ENCODE measurements at places on chromosomes 13 and 19.
A peak's percentile ranks its signal among the peaks of the same experiment; 100 is the strongest.

GRCh38 chr19:31980796-31981195 is 364.6 kb upstream of the ZNF507 start:
- DNase-seq = no peak

- no peak for DNase-seq
Measured at GRCh38 chr19:31783592-31783991, 434.4 kb upstream of the TSHZ3 start.

DNA sequence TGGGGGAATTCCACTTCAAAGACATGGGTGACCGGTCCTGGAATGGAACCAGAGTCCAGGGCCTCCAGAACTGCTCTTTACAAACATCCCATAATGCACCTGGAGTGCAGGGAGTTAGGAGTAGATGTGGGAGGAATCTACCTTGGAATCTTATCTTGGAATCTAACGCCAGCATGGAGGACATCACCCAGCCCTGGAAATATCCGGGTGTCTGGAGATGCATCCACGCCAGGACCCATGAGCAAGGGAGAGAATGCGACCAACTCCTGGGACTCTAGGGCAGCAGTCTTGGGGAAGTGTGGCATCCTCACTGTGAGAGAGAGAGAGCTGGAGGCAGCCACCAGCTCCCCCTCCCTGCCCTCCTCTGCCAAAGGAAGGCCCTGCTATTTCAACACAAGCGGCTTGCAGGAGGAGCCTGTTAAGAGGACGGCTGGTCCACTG is 211.8 kb downstream of the UQCRFS1 start:
- no peak for DNase-seq

DNA sequence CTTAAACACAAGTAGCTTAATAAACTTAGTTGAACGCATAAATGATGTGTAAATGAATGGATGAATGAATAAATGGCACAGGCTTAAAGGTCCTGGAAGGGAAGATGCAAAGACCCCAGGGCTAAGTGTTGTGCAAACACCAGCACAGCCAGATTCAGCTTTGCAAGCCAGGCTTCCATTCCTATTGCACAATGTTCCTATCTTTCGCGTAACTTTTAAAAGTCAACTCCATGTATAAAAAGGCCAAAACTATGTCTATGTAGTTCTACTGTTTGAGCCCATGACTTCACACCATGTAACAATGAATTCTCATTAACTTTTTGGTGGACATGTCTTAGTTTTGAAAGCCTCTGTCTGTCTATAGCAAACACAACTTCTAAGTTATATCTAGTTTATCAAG is 226.0 kb downstream of the NALCN start:
- no peak for DNase-seq

- no peak for DNase-seq
Measured at GRCh38 chr13:40132249-40132648, 476.8 kb downstream of the COG6 start.

DNA sequence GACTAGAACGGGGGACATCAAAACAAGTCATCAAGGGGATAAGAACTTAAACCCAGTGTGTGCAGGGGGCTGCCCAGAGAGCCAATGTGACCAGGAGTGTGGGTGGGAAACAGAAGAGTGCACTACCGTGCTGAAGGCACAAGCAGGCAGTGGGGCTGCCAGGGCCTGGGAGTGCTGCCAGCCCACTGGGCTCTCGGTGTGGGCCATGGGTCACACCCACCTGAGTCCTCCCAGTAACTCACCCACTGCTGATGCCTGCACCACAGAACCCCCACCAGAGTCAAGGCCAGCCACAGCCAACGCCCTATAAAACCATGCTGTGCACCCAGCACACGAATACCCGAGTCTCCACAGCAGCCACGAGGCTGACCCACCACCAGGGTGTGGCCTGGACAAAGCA is 8.5 kb downstream of the MED26 start:
- DNase-seq = no peak

DNA sequence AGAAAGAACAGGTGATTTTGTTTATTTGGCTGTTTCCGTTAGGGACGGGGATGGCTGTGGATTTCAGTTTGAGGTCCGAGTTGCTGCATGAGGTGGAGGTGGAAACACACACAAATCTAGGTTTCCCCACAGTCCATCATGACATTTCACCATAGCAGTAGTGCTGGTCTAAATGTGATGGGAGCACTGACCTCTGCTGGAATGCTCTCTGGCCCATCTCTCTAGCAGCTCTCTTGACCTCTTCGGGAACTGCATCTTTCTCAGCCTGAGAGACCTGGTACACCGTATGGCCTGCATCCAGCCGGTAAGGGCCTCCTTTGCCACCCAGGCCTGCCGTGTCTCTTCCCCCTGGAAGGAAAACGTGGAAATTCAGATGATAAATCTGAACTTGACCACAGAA is 154.0 kb downstream of the RGCC start:
- no peak for DNase-seq

GRCh38 chr13:30565658-30566057 is 52.1 kb upstream of the USPL1 start:
- DNase-seq = no peak

GRCh38 chr13:48906200-48906599 is 69.5 kb upstream of the FNDC3A start:
- DNase-seq = no peak

GRCh38 chr19:17306285-17306714 is 628 bp downstream of the MRPL34 start:
- no peak for DNase-seq

- DNase-seq = no peak
Measured at GRCh38 chr13:98454389-98454881, 122.5 kb downstream of the STK24 start.

- DNase-seq = no peak
Measured at GRCh38 chr13:37134411-37135041, 29.1 kb upstream of the CSNK1A1L start.

- DNase-seq = no peak
Measured at GRCh38 chr13:45292176-45292575, 48.8 kb downstream of the TPT1 start.

GRCh38 chr19:49814010-49814409 is 918 bp upstream of the FUZ start:
- no peak for DNase-seq

GRCh38 chr13:77457966-77458365 is 77.5 kb upstream of the SCEL start:
- DNase-seq = no peak

GRCh38 chr19:39474139-39474620 is 6.5 kb upstream of the TIMM50 start:
- peak; percentile 66 for DNase-seq

DNA sequence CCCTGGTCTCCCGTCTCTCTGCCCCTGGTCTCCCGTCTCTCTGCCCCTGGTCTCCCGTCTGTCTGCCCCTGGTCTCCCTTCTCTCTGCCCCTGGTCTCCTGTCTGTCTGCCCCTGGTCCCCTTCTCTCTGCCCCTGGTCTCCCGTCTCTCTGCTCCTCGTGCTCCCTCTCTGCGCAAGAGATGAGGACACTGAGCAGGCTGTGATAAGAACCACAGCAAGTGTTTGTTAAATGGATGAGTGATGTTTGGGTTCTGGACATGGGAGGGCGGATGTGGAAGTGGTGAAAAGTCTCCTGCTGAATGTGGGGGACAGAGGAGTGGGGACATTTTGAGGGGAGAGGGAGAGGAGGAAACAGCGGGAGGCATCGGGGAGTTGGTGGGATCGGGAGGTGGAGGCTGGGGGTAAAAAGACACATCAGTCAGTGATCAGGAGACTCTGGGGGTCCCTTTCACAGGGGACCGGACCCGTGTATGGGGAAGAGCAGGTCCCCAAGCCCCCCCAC is 8.0 kb downstream of the NPAS1 start:
- no peak for DNase-seq

DNA sequence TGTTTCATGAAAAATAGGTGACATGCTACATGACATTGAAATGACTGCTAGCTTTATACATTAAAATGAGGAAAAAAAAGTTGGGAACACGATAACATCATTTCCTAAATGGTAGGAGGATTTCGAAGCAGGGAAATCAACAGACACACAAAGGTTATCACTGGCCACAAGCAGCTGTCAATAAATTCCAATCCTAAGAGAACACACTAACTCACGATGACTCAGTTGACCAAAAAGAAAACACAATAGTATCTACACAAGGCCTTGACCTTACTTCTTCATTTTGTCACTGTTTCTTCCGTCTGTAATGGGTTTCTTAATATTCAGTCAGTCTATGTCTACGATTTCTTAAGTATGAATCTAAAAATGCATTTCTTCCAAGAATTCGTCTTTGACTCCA is 36.5 kb downstream of the STARD13 start:
- DNase-seq = no peak

DNA sequence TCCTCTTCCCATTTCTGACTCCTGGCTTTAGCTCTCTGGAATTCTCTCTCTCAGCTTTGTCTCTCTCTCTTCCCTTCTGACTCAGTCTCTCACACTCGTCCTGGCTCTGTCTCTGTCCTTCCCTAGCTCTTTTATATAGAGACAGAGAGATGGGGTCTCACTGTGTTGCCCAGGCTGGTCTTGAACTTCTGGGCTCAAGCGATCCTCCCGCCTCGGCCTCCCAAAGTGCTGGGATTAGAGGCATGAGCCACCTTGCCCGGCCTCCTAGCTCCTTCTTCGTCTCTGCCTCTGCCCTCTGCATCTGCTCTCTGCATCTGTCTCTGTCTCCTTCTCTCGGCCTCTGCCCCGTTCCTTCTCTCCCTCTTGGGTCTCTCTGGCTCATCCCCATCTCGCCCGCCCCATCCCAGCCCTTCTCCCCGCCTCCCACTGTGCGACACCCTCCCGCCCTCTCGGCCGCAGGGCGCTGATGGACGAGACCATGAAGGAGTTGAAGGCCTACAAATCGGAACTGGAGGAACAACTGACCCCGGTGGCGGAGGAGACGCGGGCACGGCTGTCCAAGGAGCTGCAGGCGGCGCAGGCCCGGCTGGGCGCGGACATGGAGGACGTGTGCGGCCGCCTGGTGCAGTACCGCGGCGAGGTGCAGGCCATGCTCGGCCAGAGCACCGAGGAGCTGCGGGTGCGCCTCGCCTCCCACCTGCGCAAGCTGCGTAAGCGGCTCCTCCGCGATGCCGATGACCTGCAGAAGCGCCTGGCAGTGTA is 2.7 kb downstream of the APOE start:
- no peak for DNase-seq

GRCh38 chr13:100523981-100524386 is 64.6 kb downstream of the GGACT start:
- no peak for DNase-seq

GRCh38 chr19:4359627-4360000 is 16.3 kb downstream of the MPND start:
- no peak for DNase-seq

All from activated CD4-positive, alpha-beta T cell treated with anti-CD3 and anti-CD28 coated beads for 1 hour (primary cell).